ENCODE measurements at places on chromosomes 11 and 22. TPM values are rescaled to one million over a fixed set of nuclear protein-coding genes. Genes with fewer than 3 reads are reported as not detected.

NLRP14 gene
- total RNA-seq: not detected

OR52B2 gene
- total RNA-seq: not detected

RAB3IL1 gene
- 3.7 TPM for total RNA-seq

CFAP300 gene
- 0.23 TPM for total RNA-seq

IL17REL gene
- total RNA-seq: not detected

TMEM121B gene
- total RNA-seq: 0.68 TPM

All from glomerular endothelial cell (primary cell).